ENCODE measurements at places on chromosomes 7 and 10.

DNA sequence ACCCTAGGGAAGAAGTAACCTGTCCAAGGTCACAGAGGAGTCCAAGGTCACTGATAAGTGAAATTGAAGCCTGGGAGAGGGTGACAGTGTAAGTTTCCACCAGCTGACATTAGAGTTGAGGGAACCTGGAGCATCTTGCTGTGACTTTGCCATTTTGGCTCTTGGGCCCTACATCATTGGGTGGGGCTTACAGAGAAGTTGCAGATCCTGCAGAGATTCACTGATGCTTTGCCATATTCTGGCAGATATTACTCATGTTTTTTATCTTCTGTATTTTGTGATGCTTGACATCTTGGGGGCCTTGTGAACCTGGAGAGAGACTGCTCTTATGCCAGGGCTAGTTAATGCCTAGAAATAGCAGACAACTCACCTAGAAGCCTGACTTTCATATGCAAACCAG, 36.5 kb downstream of the SMKR1 start:
- DNase-seq: no peak

DNA sequence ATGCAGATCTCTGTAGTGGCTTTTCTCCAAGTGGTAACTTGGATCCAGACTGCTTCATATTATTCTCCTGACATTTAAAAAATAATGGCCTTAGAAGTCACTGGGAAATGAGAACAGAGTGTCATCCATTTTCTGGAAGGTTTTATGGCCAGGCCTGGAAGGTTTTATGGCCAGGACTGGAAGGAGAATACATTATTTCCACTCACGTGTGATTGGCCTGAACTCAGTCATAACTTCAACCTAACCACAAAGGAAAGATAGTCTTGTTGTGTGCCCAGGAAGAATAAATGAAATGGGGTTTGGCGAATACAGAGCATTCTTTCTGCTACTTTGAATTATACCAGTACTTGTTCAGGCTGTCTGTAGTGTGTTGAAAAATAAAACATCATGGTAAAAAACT, 360.9 kb downstream of the GPAM start:
- no peak for DNase-seq

GRCh38 chr7:111012799-111013675, 77.9 kb upstream of the LRRN3 start:
- DNase-seq: no peak

- no peak for DNase-seq
Measured at GRCh38 chr10:76303682-76304316, 872.4 kb downstream of the LRMDA start.

DNA sequence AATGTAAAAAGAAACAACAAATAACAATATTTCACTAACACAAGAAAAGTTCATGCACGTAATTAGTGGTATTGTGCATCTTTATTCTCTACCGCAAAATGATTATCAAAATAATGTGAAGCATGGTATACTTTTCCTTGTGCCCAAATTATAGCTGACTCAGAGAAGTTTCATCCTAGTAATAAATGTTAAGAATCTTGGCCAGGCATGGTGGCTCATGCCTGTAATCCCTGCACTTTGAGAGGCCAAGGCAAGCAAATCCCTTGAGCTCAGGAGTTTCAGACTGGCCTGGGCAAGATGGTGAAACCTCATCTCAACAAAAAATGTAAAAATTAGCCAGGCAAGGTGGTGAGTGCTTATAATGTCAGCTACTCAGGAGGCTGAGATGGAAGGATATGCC, 105.0 kb downstream of the KMT2C start:
- no peak for DNase-seq

DNA sequence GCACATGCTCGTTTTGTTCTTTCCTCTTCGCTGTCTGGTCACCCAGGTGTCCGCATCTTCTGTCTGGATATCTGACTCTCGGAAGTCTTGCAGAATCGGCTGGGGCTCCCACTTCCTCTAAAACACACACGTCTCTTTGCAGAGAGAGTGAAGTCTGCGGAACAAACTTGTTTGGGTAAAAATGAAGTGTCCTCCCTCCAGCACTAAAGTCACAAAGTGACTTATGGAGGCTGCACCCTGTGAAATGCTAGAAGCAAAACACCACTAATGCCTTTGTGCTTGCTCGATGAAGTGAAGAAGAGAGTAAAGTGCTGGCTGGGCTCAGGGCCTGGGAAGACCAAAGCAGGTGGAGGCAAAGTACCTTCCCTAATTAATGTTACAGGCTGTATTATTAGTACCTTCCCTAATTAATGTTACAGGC, 71.4 kb downstream of the FGFR2 start:
- DNase-seq: no peak

DNA sequence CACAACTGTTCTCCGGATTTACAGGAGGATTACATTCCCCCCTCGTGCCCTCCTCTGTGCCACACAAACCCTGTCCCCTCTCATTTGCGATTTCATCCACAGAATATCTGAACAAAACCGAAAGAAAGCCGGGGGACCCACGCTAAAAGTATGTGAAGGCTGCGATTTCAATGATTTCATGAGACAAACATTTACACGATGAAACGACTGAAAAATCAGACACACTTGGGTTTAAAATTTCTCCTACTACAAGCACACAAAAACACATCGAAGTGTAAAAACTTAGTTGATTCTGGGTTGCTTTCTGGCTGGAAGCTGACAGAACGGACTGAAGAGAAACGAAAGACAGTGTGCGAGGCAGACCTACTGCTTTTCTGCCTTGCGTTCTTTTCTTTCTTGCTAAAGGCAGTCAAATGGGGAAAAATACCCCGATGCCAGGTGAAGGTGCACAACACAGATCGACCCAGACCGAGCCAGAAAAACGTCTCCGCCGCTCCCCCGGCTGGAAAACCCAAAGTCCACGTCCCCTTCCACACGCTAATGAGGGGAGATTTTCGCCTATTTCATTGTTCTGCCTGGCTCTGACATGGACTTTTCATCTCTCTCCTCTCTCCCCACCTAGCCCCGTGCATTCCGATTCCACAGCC, 1.2 kb downstream of the HIPK2 start:
- DNase-seq: no peak

Measured in omental fat pad (tissue), 4 donors.